ENCODE measurements at places on chromosomes 7 and 10.

GRCh38 chr7:120916121-120916520 is 34.5 kb upstream of the ING3 start:
- no peak for DNase-seq

DNA sequence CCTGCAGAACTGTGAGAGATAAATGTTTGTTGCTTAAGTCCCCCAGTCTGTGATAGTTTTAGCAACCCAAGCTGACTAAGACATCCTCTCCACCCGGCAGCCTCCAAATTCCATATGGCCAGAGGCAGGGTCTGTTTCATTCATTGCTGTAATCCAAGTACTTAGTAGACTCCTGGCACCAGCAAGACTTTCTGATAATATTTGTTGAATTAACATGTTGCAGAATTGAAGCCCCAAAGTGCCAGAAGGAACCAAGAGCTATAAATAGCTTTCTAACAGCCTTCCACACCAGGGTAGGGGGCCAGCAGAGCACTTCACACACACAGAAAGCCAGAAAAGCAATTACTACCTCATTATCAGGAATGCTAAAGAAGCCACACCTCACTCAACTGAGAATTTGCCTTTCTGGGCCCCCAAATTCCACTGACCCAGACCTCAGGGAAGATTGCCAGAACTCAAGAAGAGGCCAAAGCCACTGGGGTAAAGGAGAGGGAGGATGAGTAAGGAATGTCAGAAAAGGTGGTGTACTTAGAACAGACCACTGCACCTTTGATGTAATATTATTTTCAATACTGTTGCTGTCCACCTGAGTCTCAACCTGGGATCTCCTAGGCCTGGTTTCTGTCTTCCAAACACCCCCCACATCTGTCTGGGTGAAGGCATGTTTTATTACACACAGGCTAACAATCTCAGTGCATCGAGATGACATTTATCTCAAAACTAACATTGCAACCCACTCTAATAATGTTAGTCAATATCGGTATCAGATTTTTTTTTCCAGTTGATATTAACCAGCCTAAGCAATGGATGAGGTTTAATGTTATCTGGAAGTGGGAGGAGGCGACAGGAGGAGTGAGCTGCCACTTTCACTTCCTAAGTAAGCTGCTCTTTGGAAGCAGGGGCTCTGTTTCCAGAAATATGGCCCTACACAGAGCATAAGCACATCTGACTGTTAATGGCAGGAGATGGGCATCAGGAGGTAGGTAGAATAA is 5.5 kb downstream of the NOD1 start:
- DNase-seq = no peak

GRCh38 chr7:28520074-28521015 is 108.0 kb downstream of the CREB5 start:
- no peak for DNase-seq

- no peak for DNase-seq
Observed at GRCh38 chr7:45130910-45131309, 19.4 kb upstream of the TBRG4 start.

DNA sequence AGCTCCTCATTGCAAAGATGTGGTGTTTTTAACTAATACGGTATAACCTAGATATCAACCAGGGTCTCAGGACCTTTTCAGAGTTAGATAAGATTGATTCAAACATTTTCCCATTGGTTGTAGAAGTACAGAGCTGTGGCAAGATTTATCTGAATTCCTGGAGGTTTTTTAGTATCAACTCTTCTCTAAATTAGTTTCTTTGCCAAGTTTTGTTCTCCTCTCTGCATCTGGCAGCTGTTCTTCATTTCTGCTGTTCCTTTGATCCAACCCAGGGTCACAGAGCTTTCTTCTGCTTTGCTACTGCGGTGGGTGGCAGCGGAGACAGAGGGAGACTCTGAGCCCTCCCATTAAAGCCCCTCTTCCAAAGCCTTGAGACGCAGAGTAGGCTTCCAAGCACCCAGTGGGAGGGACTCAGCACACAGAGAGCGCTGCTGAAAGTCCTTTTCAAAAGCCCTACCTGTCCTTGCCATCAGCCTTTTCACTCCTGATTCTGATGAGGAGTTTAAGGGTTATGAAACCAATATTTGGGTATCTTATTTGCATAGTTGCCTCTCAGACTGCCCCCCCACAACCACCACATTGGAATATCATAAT is 146.3 kb upstream of the EEPD1 start:
- DNase-seq = no peak

GRCh38 chr7:96303686-96304443 is 18.0 kb downstream of the SLC25A13 start:
- no peak for DNase-seq

DNA sequence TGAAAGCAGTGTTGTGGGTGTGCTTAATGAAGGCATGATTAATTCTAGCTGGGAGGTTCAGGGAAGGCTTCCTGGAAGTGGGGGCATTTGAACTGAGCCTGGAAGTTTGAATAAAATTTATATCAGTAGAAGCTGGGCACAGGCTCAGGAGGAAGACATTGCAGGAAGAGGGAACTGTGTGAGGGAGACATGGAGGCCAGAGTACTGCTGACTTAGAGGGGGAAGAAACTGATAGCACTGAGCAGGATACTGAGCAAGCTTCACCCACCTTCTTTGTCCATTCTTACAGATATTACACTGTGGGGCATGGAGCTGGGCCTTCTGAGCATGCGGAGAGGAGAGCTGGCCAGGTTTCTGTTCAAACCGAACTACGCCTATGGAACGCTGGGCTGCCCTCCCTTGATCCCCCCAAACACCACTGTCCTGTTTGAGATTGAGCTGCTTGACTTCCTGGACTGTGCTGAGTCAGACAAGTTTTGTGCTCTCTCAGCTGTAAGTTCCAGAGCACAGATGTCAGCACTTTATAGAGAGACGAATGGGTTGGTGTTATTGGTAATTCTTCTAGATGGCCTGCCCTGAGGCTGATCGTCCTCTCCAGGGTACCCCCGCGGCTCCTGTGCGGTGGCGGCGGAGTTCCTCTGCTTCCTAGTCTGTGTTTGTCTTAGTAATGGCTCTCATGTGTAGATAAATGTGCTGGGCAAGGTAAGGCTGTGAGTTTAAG is 2.1 kb downstream of the FKBP6 start:
- no peak for DNase-seq

DNA sequence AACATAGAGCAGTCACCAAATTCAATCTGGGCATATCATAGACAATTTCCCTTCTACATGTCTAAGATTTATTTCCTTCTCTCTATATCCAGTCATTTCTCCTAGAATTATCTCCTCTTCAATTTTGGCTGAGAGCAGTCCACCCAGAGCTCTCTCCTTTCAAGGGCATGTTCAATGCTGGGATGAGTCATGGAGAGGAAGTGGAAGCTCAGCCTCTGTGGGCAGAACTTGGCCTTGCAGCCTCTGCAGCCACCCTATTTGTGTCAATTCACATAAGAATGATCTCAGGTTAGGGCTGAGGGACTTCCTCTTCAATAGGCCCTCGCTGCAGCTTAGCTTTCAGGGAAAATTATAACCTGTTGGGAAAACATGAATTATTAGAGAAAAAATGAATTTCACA is 560.8 kb downstream of the POM121L12 start:
- DNase-seq = no peak

GRCh38 chr10:59888781-59889435 is 17.4 kb downstream of the CCDC6 start:
- DNase-seq = no peak

DNA sequence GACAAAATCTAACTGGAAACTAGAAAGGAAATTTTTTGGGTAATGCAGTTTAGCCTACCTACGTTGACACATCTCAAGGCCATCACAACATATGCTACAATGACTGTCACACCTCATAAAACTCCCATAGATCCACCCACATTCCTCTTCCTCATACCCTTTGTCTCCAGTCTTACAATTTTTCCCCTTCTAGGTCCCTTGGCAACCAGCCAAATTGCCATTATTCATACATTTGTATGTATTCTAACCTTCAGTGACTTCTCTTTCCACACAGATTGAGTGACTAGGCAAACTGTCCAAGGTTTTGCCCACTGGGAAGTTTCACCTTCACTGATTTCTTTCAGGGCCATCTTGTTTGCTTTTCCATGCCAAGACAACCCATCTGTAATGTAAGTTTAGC is 100.5 kb upstream of the TPK1 start:
- DNase-seq = no peak

GRCh38 chr10:35448687-35449662 is 112.7 kb downstream of the CCNY start:
- DNase-seq = no peak

DNA sequence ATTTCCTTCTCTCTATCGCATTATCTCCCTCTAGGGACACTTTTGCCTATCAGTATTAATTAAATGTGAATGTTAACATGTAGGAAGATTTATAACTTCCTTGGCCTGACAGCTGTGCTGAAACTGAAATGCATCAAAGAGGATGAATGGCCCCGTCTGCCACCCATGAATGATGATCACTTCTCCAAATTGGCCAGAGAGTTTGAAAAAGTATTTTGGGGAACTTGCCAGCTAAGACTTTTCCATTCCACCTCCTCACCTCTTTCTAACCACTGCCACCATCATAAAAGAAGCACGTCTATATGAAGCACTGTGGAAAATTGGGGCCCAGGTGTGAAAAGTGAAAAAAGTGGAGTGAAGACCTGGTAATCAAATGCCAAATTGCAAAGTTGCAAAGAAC is 25.4 kb upstream of the ST8SIA6 start:
- DNase-seq = no peak

GRCh38 chr7:110407706-110408105 is 683.2 kb upstream of the LRRN3 start:
- no peak for DNase-seq

- no peak for DNase-seq
Observed at GRCh38 chr7:144812379-144813283, 23.2 kb downstream of the TPK1 start.

DNA sequence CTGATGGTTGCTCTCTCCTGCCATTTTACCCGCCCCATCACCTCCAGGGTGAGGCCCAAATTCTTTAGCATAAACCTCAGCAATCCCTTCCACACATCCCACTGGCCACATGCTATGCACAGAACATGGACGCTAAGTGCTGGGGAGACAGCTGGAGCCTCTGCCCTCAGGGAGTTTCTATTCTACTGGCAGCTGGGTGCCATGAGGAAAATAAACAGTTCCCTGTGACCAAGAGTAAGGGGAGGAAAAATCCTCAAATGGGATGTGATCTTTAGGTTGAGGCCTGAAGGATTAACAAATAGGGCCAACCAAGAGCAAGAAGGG is 1.2 kb downstream of the PARP12 start:
- DNase-seq = no peak

GRCh38 chr10:102394801-102395399 is 605 bp upstream of the NFKB2 start:
- no peak for DNase-seq

- DNase-seq = no peak
Observed at GRCh38 chr10:43110338-43111071, 27.7 kb upstream of the CSGALNACT2 start.

DNA sequence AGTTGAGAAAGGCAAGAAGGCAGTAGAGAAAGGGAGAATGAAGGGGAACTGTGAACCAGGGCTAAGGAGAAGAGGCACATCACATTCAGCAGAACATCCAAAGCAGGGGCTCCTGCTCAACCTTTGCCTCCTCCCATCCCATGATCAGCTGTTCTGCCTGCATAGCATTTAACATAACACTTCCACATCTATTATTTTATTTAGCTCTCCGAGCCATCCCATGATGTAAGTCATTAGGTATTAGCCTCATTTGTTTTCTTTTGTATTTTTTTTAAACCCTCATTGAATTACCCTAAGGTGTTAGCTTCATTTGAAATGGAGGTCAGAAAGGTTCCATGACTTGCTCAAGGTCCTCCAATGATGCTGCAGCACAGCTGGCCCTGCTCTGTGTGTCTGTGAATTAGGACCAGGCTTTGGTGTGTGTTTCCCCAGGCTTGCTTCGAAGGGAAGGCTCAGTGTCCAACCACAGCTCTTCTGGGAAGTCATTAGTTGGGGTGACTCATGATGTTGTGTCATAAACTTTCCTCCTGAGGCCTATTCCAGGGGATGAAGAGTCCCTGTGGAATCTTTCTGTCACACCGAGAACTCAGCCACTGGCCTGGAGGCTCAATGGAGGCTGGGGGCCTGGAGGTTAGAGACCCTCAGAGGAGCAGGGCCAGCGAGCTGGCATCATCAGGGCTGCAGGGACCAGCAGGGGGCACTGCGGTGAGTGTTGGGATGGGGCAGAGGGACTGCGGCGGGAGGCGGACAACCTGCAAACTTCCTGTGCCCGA is 16.5 kb downstream of the NPFFR1 start:
- no peak for DNase-seq

DNA sequence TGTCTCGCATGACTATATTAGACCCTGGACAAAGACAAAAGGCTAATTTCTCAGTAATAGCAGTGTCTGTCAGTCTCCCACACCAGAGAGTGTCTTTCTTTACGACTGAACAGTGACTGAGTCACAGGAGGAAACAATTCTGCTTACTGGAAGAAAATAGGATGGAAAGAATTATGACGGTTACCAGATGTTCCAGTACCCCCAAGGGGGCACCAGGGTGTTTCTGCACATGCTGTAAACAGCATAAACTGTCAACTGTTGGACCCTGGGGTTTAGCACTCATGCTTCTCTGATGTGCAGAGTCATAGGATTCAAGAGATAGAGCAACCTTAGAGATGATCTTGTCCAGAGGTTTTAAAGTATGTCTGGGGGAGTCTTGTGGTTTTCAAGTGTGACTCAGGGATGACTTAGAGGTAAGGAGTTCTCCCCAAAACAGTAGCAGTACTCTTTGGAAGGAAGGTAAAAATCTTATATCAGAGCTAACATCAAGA is 291.7 kb downstream of the THSD7A start:
- DNase-seq = no peak

DNA sequence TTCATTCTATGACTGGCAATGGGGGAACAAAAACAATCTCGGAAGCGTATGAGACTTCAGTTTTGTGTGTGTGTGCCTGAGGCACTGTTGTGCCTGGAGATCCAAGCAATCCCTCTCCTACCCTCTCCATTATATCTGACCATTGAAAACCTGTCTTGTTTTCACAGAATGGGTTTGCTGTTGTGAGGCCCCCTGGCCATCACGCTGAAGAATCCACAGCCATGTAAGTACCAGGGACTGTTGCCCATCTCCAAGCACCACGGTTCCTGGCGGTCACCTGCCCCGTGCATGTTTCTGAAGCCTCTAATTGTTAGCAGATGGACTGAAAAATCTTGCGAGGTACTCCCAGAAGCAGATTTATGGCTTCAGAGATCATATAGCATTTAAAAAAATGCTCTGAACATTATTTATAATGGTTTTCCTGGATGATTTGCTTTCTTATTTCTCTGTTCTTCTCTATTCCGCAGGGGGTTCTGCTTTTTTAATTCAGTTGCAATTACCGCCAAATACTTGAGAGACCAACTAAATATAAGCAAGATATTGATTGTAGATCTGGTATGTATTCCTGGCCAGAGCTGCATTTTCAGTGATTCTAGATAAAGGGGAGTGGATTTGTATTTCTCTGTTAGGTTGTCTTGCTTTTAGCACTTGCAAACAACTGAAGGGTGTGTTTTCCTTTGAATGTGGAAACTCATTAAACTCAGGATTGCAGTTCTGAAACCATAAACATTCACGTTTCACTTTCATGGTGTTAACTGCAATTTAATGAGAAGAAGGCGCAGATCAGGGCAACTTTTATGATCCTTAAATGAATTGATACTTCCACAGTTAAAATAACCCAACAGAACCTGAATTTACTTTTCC is 288.2 kb downstream of the TWIST1 start:
- DNase-seq = no peak

All from D341Med (cell line).